CD4-positive, CD25-positive, alpha-beta regulatory T cell (primary cell): ENCODE measurements at places on chromosomes 3 and 15. TPM values are rescaled to one million over a fixed set of nuclear protein-coding genes. Genes with fewer than 3 reads are reported as not detected.
A peak's percentile ranks its signal among the peaks of the same experiment; 100 is the strongest.

The TM4SF4 gene
- not detected for polyA plus RNA-seq

DNA sequence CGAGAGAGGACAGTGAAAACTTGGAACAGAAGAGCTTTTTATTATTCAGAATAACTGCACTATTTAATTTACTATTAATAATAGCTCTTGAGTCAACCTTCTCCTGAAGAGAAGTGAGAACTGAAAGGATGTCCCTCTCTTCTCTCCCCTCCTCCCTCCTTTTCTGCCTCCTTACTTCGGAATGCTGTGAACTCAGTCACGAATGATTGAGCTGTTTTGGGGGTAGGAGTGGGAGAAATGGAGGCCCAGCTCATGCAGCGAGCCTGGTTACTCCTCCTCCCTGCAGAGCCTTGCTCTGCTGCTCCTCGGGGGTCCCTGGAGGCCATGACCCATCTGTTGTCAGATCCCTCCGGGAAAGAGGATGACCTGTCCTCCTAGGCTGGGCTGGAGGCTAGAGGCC, 20.3 kb upstream of the INSYN1 start:
- H3K4me1 ChIP-seq, result no peaks in the 10 kb centered on the region
- DNase-seq, result no peak
- no peak overlapping the region for H3K4me3 ChIP-seq
- H3K27ac ChIP-seq, result no peak overlapping the region
- H3K27me3 ChIP-seq, result peaks cover 2% of the 10 kb centered on the region

DNA sequence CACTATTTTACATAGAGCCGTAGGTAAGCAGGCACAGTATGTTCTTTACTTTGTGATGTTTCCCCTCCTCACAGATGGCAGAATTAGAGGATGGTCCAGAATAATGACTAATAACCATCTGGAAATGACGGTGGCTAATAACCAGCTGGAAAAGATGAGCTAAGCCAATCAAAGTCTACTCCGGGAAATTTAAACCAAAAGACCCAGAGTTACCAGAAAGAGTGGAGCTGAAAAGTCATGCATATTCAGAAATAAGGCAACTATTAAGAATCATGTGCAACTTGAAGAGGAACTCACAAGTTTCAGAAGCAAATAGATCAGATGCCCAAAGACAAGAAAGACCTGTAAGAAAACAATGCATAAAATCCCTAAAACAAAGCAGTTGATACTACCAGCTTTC, 33.6 kb downstream of the DMXL2 start:
- H3K36me3 ChIP-seq, result no peaks in the 10 kb centered on the region
- no peaks in the 10 kb centered on the region for H3K4me1 ChIP-seq
- no peak overlapping the region for H3K27ac ChIP-seq
- H3K27me3 ChIP-seq, result no peaks in the 10 kb centered on the region

The EFCC1 gene
- not detected for polyA plus RNA-seq

DNA sequence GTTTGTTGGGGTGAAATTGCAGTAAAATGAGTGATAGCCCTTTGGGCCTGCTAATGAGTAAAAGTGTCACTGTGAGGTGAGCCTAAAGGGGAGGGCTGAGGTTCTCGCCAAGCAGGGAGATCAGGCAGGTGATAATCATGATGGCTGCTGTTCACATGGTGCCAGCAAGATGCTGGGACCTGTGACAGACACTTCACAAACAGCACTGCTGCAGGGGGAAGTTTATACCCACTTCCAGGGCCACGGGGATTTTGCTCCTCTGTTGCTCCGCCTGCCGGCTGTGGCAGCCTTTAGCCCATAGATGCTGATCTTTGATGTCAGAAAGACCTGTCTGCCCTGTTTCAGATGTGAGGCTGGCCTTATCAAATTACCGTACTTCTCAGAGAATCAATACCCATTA, 96.7 kb downstream of the SV2B start:
- no peaks in the 10 kb centered on the region for H3K36me3 ChIP-seq
- no peak for DNase-seq

The SKOR1 gene
- not detected for polyA plus RNA-seq

GRCh38 chr3:10116138-10116460, 624 bp downstream of the BRK1 start:
- no peaks in the 10 kb centered on the region for H3K27me3 ChIP-seq
- H3K4me3 ChIP-seq, result peak overlapping the region; percentile 99
- peaks cover 16% of the 10 kb centered on the region for H3K36me3 ChIP-seq
- H3K4me1 ChIP-seq, result peaks cover 38% of the 10 kb centered on the region

- no peaks in the 10 kb centered on the region for H3K27me3 ChIP-seq
- H3K4me1 ChIP-seq, result peaks cover 11% of the 10 kb centered on the region
- no peak overlapping the region for H3K27ac ChIP-seq
- no peak for DNase-seq
- H3K4me3 ChIP-seq, result no peak overlapping the region
Measured at GRCh38 chr3:171181907-171182690, 155.6 kb upstream of the SLC2A2 start.

DNA sequence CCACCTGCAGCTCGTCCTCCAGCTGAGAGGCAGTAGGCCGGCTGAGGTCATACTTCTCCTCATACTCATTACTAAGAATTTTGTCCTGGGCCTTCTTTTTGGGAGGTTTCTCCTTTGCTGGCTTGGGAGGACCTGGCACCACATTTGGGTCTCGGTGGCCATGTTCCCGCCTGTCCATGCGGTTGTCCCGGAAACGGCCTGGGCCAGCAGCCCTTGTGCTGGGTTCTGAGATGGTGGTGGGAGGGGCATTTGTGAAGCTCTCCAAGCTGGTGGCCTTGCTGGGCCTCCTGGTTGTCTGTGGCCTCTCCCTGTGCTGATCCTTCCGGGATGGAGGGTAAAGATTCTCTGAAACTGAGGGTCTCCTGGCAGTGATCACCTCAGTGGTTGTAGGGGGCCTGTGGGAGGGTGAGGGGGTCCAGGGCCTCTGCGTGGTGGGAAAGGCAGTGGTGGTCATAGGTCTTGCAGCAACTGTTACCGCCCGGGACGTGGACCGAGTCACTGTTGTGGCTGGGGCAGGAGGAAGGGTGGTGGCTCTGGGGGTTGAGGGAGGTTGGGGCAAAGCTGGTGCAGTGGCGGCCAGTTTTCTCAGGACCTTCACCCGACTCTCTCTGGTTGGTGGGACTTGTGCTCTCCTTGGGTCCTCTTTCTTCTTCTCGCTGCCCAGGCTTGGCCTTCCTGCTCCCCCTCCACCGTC, 2.5 kb downstream of the CCDC80 start:
- peaks cover 8% of the 10 kb centered on the region for H3K27me3 ChIP-seq
- peaks cover 8% of the 10 kb centered on the region for H3K4me1 ChIP-seq
- DNase-seq, result no peak
- no peak overlapping the region for H3K27ac ChIP-seq
- no peaks in the 10 kb centered on the region for H3K36me3 ChIP-seq
- H3K4me3 ChIP-seq, result no peak overlapping the region

DNA sequence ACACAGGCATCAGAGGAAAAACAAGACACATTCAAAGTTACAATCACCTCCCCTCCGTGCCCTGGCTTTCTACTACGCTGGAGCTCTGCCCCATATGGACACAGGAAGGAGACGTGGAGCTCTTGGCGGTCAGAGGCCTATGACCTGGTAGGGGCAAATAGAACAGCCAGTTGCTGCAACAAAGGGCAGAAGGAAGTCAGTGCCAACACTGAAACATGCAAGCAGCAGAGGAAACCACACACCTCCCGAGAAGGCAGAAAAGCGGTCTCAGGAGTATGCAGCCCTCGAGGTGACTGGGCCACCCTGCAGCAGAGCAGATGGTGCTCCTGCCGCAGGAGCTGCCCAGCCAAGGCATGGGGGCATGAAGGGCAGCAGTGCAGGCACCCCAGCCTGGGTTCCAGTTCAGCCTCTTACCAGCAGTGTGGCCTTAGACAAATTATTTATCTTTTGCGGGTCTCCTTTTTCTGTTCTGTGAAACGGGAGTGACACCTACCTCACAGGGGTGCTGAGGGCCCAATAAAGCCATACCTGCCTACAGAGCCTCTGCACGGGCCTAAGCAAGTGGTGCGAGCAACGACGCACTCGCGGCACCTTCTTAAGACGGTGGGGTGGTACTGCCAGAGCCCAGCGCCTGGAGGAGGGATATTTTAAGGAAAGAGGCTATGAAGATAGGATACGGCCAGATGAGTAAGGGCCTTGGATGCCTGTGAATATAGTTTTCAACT, 8.6 kb downstream of the ZXDC start:
- peaks cover 92% of the 10 kb centered on the region for H3K36me3 ChIP-seq
- peaks cover 4% of the 10 kb centered on the region for H3K4me1 ChIP-seq
- no peak overlapping the region for H3K27ac ChIP-seq

DNA sequence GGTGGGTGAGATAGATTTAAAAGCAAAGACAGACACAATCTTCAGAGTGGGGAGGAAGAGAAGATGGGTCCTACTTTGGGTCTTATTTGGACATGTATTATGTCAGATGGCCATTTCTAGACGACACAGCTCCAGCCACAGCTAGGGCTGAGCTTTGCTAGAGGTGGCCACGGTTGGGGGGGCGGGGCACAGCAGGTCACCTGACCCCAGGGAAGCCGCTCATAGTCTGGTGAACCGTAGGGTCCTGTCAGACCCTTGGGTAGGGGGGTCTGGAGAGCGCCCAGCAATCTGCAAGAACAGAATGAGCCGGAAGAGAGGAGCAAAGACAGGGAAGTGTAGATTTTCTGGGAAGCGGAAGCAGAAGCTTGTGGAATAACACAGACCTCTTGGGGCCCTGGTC, 6.6 kb downstream of the EPB42 start:
- no peaks in the 10 kb centered on the region for H3K36me3 ChIP-seq
- no peak overlapping the region for H3K27ac ChIP-seq
- peaks cover 2% of the 10 kb centered on the region for H3K27me3 ChIP-seq
- no peak for DNase-seq
- H3K4me1 ChIP-seq, result no peaks in the 10 kb centered on the region

- no peaks in the 10 kb centered on the region for H3K27me3 ChIP-seq
- H3K4me3 ChIP-seq, result no peak overlapping the region
- no peak overlapping the region for H3K27ac ChIP-seq
- peaks cover 5% of the 10 kb centered on the region for H3K4me1 ChIP-seq
- H3K36me3 ChIP-seq, result no peaks in the 10 kb centered on the region
- peak; percentile 31 for DNase-seq
Measured at GRCh38 chr15:74245342-74245931, 9.3 kb downstream of the CCDC33 start.

- no peaks in the 10 kb centered on the region for H3K4me1 ChIP-seq
- no peak for DNase-seq
- H3K27ac ChIP-seq, result no peak overlapping the region
- no peak overlapping the region for H3K4me3 ChIP-seq
Measured at GRCh38 chr3:53312832-53313231, 34.5 kb downstream of the DCP1A start.

GRCh38 chr3:56611364-56611763, 54.4 kb downstream of the CCDC66 start:
- no peaks in the 10 kb centered on the region for H3K27me3 ChIP-seq
- H3K4me3 ChIP-seq, result no peak overlapping the region
- peaks cover 46% of the 10 kb centered on the region for H3K4me1 ChIP-seq
- peaks cover 39% of the 10 kb centered on the region for H3K36me3 ChIP-seq

DNA sequence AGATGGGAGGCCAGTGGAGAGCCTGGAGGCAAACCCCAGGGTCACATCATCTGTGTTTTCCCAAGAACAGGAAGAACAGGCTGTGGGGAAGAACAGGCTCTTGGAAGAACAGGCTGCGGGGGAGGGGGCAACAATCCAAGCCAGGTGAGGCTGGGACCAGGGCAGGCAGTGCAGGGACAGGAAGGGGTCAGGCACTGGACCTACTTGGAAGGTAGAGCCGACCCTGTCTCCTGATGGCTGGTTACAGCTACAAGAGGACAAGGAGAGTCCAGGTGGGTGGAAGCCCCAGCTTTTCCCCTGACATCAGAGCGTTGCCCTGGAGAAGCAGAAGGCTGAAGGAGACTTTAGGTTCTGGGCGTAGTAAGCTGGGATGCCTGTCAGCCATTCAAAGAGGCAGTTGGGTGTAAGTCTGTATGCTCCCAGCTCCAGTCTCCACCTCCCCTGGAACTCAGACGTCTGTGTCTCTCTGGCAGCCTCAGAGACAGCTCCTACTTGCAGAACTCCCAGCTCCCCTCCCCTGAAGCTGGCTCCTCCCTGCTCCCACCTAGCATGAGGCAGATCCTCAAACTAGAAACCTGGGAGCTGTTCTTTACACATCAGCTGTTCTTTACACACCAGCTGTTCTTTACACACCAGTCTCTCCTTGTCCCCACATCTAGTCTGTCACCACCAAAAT, 130.9 kb downstream of the DNAJB8 start:
- H3K4me1 ChIP-seq, result no peaks in the 10 kb centered on the region
- no peak overlapping the region for H3K27ac ChIP-seq
- DNase-seq, result no peak
- H3K4me3 ChIP-seq, result no peak overlapping the region

DNA sequence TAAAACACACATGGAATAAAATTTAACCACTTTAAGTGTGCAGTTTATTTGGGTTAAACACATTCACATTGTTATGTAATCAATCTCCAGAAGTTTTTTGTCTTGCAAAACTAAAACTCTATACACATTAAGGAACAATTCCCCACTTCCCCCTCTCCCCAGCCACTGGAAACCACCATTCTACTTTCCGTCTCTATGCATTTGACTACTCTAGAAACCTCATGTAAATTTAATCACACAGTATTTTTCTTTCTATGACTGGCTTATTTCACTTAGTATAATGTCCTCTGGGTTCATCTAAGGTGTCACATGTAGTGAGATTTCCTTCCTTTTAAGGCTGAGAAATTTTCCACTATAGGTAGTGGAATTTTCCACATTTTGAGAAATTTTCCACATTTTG, 568.7 kb upstream of the UBE2E2 start:
- H3K4me1 ChIP-seq, result no peaks in the 10 kb centered on the region
- H3K36me3 ChIP-seq, result no peaks in the 10 kb centered on the region
- H3K27ac ChIP-seq, result no peak overlapping the region
- DNase-seq, result no peak
- no peaks in the 10 kb centered on the region for H3K27me3 ChIP-seq

DNA sequence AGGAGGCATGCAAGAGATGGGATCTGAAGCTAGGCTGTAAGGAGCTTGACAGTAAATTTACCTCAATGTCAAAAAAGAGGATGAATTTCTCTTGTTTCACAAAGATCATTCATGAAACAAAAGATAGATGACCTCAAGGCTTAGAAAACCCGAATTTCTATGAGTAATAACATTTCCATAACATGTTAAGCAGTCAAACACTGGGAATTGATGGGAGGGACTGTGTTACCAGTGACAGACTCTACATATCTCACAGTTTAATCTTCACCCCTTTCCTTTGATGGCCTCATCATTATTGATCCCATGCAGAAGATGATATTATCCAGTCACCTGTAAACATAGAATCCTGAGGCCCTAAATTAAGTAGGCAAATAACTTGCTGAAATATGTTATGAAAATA, 53.5 kb upstream of the VGLL3 start:
- no peaks in the 10 kb centered on the region for H3K4me1 ChIP-seq
- no peak overlapping the region for H3K27ac ChIP-seq
- no peaks in the 10 kb centered on the region for H3K27me3 ChIP-seq
- H3K36me3 ChIP-seq, result no peaks in the 10 kb centered on the region
- DNase-seq, result no peak

DNA sequence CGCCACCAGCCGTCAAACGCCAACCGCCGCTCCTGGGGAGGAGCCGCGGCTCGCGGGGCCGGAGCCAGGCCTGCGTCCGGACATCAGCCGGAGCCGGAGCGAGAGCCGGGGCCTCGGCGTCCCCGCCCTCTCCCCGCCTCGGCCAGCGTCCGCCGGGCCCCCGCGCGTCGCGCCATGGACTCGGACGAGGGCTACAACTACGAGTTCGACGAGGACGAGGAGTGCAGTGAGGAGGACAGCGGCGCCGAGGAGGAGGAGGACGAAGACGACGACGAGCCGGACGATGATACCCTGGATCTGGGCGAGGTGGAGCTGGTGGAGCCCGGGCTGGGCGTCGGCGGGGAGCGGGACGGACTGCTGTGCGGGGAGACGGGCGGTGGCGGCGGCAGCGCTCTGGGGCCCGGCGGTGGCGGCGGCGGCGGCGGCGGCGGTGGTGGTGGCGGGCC, 359 bp downstream of the ARIH1 start:
- H3K27ac ChIP-seq, result peak overlapping the region; percentile 99
- DNase-seq, result peak; percentile 40
- peaks cover 13% of the 10 kb centered on the region for H3K36me3 ChIP-seq
- H3K4me3 ChIP-seq, result no peak overlapping the region

The WDR93 gene
- polyA plus RNA-seq, result not detected
